ENCODE measurements at places on chromosomes 7 and 10. TPM values are rescaled to one million over a fixed set of nuclear protein-coding genes. Genes with fewer than 3 reads are reported as not detected.
A peak's percentile ranks its signal among the peaks of the same experiment; 100 is the strongest.

- no peaks in the 10 kb centered on the region for H3K4me1 ChIP-seq
- no peak overlapping the region for H3K4me3 ChIP-seq
- peaks cover 3% of the 10 kb centered on the region for H3K27me3 ChIP-seq
- no peak for DNase-seq
Observed at GRCh38 chr10:24963521-24964041, 11.2 kb upstream of the PRTFDC1 start.

- no peak for DNase-seq
- no peak overlapping the region for H3K27ac ChIP-seq
- peaks cover 13% of the 10 kb centered on the region for H3K4me1 ChIP-seq
Observed at GRCh38 chr10:85597006-85597405, 769.6 kb downstream of the GRID1 start.

The WEE2 gene
- not detected for total RNA-seq

The TMEM229A gene
- not detected for total RNA-seq

DNA sequence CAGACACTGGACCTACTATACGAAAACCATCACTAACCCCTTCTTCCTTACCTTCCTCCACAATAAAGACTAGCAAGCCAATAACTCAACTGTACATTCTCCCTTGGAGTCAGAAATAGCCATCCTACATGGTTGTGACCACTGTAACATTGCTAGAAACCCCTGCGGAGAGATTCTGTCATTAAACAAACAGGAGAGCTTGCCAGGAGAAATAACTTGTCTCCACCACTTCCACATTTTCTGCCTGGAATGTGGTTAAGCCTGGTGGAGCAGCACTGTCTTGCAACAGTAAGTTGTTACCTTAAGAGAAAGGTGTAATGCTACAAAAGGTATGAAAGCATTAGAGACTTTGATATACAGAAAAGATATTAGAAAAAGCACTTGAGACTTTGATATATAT, 45.8 kb downstream of the THSD7A start:
- H3K27me3 ChIP-seq, result no peaks in the 10 kb centered on the region
- H3K4me1 ChIP-seq, result no peaks in the 10 kb centered on the region
- no peak for DNase-seq
- H3K4me3 ChIP-seq, result no peak overlapping the region
- H3K27ac ChIP-seq, result no peak overlapping the region
- H3K36me3 ChIP-seq, result no peaks in the 10 kb centered on the region

GRCh38 chr7:127177156-127177555, 75.6 kb downstream of the GRM8 start:
- peaks cover 4% of the 10 kb centered on the region for H3K27me3 ChIP-seq
- no peaks in the 10 kb centered on the region for H3K4me1 ChIP-seq
- no peaks in the 10 kb centered on the region for H3K36me3 ChIP-seq

The PLCE1 gene
- 0.02 TPM for total RNA-seq

DNA sequence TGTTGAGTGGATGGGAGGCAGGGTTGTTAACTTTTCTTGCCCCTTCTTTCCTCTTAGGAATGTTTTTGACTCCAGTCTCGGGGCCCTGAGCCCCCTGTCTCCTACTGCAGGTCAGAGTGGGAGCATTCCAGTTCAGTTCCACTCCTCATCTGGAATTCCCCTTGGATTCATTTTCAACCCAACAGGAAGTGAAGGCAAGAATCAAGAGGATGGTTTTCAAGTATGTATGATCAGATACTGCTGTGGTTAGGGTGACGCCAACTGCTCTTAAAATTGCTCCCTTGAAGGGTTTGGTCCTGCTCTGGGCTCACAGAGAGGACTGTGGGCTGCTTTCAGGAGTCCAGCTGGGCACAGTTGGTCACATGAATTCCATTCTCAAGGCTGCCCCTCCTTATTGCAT, 22.0 kb downstream of the VWA2 start:
- no peaks in the 10 kb centered on the region for H3K27me3 ChIP-seq
- H3K4me1 ChIP-seq, result peaks cover 6% of the 10 kb centered on the region
- DNase-seq, result no peak
- no peak overlapping the region for H3K27ac ChIP-seq
- no peak overlapping the region for H3K4me3 ChIP-seq

GRCh38 chr10:132430861-132431271, 33.9 kb downstream of the PWWP2B start:
- no peaks in the 10 kb centered on the region for H3K36me3 ChIP-seq
- DNase-seq, result no peak
- H3K4me3 ChIP-seq, result no peak overlapping the region
- no peak overlapping the region for H3K27ac ChIP-seq
- H3K4me1 ChIP-seq, result peaks cover 8% of the 10 kb centered on the region
- no peaks in the 10 kb centered on the region for H3K27me3 ChIP-seq

- no peak overlapping the region for H3K4me3 ChIP-seq
- no peak overlapping the region for H3K27ac ChIP-seq
- no peak for DNase-seq
- H3K4me1 ChIP-seq, result peaks cover 3% of the 10 kb centered on the region
- no peaks in the 10 kb centered on the region for H3K27me3 ChIP-seq
- H3K36me3 ChIP-seq, result no peaks in the 10 kb centered on the region
Observed at GRCh38 chr10:48501226-48501625, 103.6 kb downstream of the ARHGAP22 start.

GRCh38 chr10:31630861-31631567, 297.6 kb downstream of the ARHGAP12 start:
- no peaks in the 10 kb centered on the region for H3K4me1 ChIP-seq
- H3K27me3 ChIP-seq, result peaks cover 3% of the 10 kb centered on the region
- no peak overlapping the region for H3K4me3 ChIP-seq
- H3K27ac ChIP-seq, result no peak overlapping the region
- H3K36me3 ChIP-seq, result no peaks in the 10 kb centered on the region

DNA sequence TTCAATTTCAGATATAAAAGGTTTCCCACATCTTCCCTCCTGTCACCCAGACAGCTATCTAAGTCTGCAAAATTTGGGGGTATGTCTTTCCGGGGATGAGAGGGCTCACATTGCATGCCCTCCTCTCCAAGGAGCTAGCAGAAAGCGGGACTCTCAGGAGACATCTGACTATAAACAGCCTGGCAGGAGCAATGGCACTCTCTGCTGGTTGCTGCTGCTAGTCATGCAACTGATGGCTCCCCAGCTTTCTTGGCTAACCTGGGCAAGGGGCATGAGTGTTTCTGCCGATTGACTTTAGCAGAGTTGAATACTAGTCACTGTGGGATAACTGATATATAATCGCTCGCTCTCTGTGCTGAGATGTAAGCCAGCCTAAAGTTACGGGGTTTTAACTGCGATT, 12.0 kb downstream of the TBX20 start:
- no peak for DNase-seq
- peaks cover 24% of the 10 kb centered on the region for H3K27me3 ChIP-seq
- no peak overlapping the region for H3K4me3 ChIP-seq

DNA sequence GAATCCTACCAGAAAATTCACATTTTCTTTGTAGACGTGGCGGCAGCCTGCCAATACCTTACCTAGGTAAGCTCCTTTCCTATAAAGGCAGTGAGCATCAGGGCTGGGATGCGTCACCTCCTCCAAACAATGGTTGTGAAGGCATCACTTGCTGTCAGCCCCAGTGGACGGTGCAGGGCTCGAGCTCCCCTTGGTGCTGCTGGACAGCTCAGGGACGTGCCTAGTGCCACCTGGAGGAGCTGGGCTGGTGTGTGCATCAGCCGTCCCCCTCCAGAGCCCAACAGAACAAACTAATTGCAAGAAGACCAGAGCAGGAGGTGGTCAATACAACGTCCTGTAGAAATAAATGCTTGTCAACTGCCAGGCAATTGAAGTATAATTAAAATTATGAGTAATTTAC, 517.5 kb upstream of the FOXK1 start:
- DNase-seq, result no peak
- H3K27ac ChIP-seq, result no peak overlapping the region
- H3K4me1 ChIP-seq, result no peaks in the 10 kb centered on the region
- H3K4me3 ChIP-seq, result no peak overlapping the region
- no peaks in the 10 kb centered on the region for H3K36me3 ChIP-seq

The GNAI1 gene
- 0.33 TPM for total RNA-seq

GRCh38 chr7:150668472-150668911, 17.0 kb upstream of the GIMAP2 start:
- H3K36me3 ChIP-seq, result peaks cover 72% of the 10 kb centered on the region
- peak overlapping the region; percentile 97 for H3K27ac ChIP-seq
- H3K4me1 ChIP-seq, result peaks cover 86% of the 10 kb centered on the region
- peak overlapping the region; percentile 62 for H3K4me3 ChIP-seq
- peak; percentile 75 for DNase-seq

The SPDYE11 gene
- not detected for total RNA-seq

The DKK1 gene
- not detected for total RNA-seq

DNA sequence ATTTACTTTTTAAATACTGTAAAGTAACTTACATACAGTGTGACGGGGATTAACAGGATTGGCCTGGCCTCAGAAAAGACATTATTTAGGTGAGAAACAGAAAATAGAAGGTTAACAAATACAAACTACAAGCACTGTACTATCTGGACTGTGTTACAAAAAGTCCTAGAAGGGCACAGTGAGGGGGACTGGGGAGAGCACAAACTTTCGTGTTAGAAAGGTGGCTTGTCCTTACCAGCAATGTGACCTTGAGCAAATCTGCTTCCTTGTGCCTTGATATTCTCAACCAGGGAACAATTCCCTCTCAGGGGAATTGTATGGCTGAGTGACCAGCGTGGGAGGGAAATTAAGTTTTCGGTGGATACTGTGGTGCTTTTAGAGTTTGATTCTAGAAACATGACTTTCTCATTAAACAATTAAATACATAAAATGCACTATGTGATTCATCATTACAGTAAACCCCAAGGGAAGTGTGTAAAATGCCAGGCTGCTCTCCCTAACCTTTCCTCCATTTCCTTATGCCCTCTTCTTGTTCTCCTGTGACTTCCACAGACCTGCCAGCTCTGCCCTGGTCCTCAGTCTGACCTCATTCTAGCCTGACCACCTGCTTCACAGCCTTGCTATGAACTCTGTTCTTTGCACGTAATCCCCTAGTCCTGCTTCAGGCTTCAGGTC, 57.7 kb downstream of the OSBPL3 start:
- peaks cover 92% of the 10 kb centered on the region for H3K4me1 ChIP-seq
- no peaks in the 10 kb centered on the region for H3K27me3 ChIP-seq
- no peak for DNase-seq
- H3K27ac ChIP-seq, result peak overlapping the region; percentile 92
- H3K4me3 ChIP-seq, result no peak overlapping the region

The CYP3A4 gene
- not detected for total RNA-seq

GRCh38 chr7:18835001-18835690, 282.3 kb downstream of the TWIST1 start:
- no peak overlapping the region for H3K4me3 ChIP-seq
- no peak overlapping the region for H3K27ac ChIP-seq
- H3K27me3 ChIP-seq, result no peaks in the 10 kb centered on the region
- no peaks in the 10 kb centered on the region for H3K36me3 ChIP-seq

Measured in activated CD4-positive, alpha-beta T cell treated with anti-CD3 and anti-CD28 coated beads, Interleukin-2, amount 10 ng/mL, durations not matched to agents 7 days and 5 days (primary cell).